CD4-positive, alpha-beta T cell treated with Interleukin-15 for 4 hours (primary cell): ENCODE measurements at places on chromosomes 3 and 15.

- DNase-seq, result no peak
Measured at GRCh38 chr15:98720031-98720430, 71.7 kb downstream of the IGF1R start.

DNA sequence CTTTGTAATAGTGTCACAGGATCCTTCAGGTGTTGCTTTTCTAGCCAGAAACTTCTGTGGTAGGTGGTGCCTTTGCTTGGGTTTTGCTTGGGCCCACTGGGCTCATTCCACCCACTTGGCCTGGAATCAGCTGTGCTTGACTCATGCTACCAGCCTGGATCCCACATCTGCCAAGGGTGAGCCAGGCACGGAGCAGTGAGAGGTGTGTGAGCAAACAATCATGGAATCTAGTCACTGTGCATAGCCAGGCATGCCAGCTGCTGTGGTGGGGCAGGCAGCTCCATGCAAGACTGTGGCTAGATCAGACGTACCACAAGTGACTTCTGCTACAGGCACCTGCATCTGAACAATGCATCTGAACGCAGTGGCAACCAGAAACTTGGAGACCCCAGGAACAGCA lies 275.9 kb downstream of the UBE2E2 start:
- no peak for DNase-seq

GRCh38 chr3:168824107-168824506 lies 728.4 kb upstream of the GOLIM4 start:
- no peak for DNase-seq

GRCh38 chr15:79933231-79933630 lies 36.4 kb upstream of the MTHFS start:
- DNase-seq, result no peak

DNA sequence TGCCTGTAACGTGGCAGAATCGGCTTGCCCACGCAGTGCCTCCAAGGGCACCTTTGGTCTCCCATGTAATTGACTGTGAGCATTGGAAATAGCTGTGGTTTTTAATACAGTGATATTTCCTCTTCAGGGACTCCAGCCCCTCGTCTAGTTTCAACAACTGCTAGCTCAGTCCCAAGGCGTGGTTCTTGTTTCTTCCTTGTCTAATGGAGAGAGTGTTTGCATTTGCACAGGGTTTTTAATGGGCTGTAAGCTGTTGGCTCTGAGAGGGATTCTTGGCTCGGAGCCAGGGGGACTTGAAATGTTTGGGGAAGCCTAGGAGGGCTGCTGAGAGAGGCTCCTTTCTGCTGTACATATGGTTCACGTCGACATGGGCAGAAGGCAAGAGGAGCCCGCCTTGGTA lies 86.2 kb downstream of the THSD4 start:
- no peak for DNase-seq

DNA sequence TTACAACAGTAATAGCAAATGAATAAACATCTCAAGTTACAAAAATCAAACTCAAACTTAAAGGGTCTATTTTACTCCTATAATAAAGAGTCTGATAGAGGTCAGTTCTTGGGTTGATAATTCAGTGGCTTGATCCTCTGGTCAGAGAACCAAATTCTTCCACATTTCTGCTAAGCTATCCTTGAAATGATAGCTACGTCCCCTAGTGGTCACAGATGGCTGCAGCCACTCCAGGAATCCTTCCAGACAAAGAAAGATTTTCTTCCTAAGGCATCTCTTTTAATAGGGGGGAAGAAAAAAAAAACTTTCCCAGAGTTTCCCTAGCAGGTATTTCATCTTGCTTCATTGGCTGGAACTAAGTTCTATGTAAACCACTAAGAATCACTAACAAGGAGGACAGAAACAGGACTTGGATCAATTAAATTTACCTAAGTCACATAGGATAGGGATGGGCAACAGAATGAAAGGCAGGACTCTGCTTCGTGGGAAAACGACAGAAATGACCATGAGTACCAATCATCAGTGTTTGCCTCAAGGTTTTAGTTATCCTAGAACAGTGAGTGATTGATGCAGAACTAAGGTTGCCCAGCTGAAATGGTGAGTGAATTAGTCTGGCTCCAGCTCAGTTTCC lies 160.7 kb downstream of the STAC start:
- no peak for DNase-seq

DNA sequence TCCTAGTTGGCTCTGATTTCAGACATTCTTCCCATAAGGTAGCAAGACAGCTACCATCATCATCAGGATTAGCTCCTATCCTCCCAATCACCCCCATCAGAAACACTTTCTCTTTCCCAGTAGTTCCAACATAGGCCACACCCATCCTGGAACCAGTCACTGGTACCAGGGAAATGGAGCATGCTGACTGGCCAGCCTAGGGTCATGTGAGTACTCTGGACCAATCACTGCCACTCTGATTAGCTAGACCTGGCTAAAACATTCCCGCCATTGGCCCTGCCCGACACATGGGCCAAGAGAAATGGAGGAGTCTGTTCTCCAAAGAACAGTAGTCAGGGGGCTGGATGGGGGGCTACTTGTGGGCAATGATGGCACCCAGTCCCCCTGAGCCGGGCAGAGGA lies 12.4 kb downstream of the EFCC1 start:
- no peak for DNase-seq

- DNase-seq, result no peak
Measured at GRCh38 chr3:133938770-133939462, 43.2 kb upstream of the RAB6B start.

DNA sequence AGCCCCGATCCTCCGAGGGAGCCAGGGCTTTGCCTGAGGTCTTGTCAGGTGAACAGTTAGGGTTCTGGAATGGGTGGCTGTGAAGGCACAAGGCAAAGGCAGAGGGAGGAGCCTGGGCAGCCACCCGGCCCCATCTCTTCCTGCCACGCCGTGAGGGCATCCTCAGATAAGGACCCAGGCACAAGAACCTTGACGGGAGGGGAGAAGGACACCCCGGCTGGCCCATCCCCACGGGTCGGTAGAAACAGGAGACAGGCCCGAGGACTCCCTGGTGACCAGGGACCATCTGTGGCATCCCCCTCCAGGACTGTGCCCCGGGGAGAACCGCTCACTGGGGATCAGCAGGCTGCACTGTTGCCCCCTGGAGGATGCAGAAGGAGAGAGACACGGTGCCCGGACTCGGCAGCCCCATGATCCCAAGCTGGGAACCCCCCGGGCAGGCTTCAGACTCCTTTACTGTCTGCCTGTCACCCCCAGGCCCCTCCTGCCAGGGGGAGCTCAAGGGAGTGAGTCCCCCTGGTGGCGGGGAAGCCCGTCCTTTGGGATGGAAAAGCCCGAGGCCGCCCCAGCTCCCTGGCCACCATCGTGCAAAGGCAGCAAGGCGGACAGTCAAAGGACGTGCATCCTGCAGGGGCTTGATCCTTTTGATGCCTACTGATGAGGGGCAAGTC lies 12.3 kb upstream of the PCSK6 start:
- peak; percentile 17 for DNase-seq
